ENCODE measurements at places on chromosomes 6 and 20.
A peak's percentile ranks its signal among the peaks of the same experiment; 100 is the strongest.

GRCh38 chr6:20028143-20028542, 184.1 kb downstream of the MBOAT1 start:
- DNase-seq, result no peak

DNA sequence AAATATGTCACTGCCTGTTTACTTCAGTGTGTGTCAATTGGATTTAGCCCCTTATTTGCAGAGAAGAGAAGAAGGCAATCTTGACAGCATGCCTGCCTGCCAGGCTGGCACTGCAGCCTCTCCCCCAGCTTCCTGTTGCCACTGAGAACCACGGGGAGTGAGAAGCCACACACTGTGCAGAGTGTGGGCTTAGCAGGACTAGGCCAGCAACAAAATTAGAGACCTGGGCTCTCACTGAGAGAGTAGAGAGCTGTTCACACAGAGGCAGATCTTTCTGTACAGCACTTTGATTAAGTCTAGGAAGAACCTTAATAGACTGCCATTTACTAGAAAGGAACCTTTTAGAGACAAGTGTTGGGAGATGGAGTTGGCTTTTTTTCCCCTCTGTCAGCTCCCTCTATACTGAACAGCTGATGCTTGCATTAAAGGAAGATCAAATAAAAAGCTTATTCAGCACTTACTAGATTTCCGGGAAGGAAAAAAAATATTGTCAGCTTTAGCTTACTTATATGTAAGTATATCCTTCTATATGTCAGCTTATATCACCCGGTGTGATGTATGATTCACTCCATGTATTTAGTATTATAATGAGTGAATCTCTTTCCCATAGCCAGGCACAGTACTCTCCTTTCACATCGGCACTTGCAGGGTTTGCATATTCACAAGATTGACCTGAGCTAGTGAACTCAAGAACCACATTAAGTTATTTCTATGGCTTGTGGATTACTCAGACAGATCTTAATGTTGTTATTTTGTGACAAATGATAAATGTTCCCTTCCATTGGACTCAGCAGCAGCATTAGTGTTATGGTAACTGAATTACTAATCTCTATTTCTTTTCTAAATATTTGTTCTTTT, 851.0 kb upstream of the EPHA7 start:
- no peak for DNase-seq

- no peak for DNase-seq
Measured at GRCh38 chr6:43077981-43078511, 1.9 kb downstream of the PTK7 start.

GRCh38 chr20:61968036-61968810, 97.5 kb downstream of the TAF4 start:
- DNase-seq, result no peak

DNA sequence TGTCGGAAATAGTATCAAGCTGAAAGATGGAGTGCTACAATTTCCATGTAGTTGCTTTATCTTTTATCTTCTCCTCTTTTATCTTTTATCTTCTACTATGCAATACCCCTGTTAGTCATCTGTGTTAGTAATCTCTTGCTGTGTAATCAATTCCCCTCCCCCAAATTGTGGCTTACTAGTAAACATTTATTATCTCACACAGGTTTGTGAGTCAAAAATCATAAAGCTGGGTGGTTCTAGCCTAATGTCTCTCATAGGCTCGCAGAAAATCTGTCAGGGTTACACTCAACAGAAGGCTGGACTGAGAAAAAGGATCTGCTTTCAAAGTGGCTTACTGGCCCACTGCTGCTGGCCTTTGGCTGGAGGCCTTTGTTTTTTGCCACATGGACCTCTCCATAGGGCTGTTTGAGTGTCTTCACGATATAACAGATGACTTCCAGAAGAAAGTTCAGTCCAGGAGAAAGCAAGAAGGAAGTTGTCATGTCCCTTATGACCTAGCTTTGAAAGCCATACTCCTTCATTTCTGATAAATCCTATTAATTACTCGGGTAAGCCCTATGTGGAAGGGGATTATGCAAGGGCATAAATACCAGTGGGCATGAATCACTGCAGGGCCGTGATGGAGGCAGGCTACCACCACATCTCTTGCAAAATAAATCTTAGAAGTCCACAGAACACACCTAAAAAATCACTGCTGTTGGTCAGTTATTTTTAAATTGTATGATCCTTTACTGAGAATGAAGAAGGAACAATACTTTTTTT, 24.5 kb upstream of the PTCHD4 start:
- no peak for DNase-seq

GRCh38 chr20:38601216-38602184, at the start of gene ARHGAP40:
Gene ARHGAP40 (plus strand): TSS chr20:38601809.
- no peak for DNase-seq

GRCh38 chr20:9397928-9398327, 116.5 kb upstream of the LAMP5 start:
- no peak for DNase-seq

- no peak for DNase-seq
Measured at GRCh38 chr6:64023693-64024092, 388.1 kb downstream of the PHF3 start.

DNA sequence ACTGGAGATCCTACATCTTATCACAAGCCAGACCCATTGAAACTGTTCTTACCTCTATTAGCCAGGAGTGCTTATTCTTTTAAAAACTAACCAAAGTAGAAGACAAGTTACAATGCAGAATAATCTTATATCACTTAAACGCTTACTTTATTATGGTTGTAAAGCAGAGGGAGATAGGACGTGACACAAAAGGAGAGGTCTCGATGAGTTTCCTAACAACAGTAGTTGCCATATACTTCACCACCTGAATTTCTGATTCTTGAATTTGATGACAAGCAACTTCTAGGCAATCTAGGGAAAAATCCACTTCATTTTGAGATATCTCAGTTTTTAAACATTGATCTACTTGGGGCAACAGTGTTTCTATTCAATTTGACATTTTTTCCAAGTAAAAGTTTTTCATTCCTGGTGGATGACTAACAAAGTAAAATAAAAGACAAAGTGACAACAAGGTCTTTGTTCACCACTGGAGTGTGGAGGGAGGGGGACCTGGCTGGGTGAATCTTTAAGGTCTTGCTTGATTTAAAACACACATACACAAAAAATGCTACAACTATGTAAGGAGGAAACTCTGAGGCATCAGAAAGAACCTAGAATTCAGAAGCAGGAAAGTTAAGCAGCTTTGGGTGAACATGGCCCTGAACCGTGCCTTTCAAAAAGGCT, 110.9 kb downstream of the SMLR1 start:
- DNase-seq, result no peak

- no peak for DNase-seq
Measured at GRCh38 chr6:162873537-162873936, 145.8 kb downstream of the PACRG start.

DNA sequence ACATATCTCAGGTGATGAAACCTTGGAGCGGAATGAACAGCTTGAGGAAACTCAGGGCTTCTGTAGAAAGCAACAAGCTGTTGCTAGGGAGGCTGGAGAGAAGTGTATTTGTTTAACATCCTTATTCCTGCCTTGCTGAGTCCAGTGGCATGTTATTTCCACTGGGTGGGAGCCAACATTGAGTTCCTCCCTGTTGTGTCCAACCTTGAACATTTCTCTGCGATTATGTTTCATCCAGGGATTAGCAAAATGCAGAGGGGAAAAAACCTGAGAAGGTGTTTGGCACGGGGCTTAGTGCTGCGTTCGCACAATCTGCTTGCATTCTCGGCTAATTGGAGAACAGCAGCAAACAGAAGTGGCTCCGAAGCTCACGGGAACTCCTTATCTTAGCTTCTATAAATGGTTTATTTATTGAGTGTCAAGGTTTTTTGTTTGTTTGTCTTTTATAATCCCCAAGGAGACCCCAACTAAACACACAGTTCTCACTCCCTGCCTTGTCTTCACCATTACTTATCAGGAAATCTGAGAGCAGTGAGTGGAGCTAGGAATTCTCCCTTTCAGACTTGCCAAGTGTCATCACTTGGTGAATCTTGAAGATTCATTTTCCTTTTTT, 412.8 kb downstream of the CDC5L start:
- no peak for DNase-seq

DNA sequence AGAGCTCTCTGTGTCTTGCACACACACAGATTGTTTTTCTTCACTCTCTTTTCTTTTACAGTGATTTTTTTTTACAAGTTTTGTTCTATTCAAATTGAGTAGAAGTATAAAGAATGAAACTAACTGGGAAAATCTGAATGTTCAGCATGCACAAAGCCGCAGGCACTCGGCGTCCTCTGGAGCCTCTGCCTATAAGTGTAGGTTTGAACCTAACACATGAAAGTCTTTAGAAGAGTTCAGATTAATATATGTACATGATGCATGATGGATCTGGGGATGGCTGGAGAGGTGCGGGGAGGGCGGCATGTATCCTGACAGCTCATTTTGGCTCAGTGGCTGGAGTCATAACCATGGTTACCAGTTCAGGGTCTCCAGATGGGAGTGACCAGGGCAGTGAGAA, 301.1 kb upstream of the CDH4 start:
- no peak for DNase-seq

GRCh38 chr6:19036196-19036555, 649.0 kb downstream of the RNF144B start:
- DNase-seq, result no peak

DNA sequence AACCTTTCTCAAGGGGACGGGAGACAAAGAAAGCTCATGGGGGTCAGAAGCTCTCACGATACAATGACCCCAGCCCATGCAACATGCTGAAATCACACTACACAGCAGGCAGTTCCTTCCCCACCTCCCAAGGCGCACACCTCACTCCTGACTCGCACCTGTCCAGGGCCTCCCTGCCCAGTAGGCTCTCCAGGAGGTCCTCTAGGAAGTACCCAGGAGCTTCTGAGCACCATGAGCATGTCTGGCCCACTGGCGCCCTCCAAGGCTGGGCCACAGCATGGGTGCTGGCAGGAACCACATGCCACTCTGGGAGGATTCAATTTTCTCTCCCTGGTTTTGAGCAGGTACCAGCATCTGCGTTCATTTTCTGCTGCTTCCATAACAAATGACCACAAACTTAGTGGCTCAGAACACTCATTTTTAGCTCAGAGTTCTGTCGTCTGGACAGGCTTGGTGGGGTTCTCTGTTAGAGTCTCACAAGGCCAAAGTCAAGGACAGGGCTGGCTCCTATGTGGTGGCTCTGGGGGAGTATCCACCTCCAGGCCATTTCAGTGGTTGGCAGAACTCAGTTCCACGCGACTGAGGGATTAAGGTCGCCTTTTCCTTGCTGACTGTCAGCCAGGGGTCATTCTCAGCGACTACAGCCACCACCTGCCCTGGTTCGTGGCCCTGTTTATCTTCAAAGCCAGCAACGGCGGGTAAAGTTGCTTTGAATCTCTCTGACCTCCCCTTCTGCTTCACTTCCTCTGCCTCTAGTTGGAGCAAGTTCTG, 32.7 kb downstream of the ACSS1 start:
- no peak for DNase-seq

DNA sequence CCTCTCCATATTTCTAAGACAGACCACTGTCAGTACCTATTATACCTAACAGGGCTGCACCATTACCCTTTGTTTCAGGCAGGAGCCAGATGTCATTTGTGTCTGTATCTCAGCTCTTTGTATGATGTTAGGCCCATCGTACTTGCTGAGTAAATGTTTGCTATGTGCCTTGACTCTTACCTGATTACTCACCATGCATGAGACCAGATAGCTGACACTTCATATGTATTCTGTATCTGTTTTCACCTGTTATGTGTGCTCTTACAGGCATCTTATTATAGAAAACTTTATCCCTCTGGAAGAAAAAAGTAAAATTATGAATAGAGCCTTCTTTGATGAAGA, 31.7 kb upstream of the ASXL1 start:
- DNase-seq, result peak; percentile 17

DNA sequence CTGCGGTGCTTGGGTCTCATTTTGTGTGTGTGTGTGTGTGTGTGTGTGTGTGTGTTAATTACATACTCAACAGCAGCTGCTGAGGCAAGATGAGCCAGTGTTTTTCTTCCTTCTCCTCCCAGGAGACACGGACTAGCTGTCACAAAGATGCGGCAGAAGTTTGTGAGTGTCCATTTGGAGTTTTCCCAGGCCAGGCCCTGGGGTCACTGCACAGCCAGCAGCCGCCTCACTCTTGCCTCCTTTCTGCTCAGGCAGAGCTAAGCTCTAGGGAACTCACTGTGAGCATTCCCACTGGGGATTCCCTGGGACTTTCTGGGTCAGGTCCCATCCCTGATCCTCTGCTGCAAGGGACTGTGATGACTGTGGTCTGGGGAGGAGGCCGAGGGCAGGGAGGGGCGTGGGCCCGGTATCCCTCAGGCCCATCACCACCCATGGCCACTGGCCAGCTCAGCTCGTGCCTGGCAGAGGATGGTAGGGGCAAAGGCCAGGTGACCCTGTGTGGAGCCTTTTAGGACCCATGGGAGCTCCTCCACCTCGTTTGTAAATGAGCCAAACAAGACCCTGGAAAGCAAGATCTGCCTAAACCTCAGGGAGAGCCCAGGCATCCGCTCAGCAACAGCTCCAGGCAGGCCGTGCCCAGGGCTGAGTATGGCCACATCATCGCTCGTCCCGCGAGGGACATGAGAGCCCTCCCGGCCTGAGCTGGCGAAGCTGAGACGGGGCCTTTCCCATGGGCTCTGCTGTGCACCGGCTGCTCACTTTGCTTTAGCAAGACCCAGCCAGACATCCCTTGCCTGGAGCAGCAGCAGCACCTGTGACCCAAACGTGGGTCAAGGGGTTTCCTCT, 102.0 kb downstream of the PSMB1 start:
- no peak for DNase-seq

- no peak for DNase-seq
Measured at GRCh38 chr6:90074161-90074850, 180.0 kb downstream of the GJA10 start.
